Glomerular endothelial cell (primary cell): ENCODE measurements at places on chromosomes 7 and 10. TPM values are rescaled to one million over a fixed set of nuclear protein-coding genes. Genes with fewer than 3 reads are reported as not detected.

GFRA1 gene
- total RNA-seq, result 0.99 and 5.6 TPM in 2 replicates

NEUROD6 gene
- total RNA-seq, result not detected in 2 replicates

STAG3 gene
- 0.15 and 1.1 TPM in 2 replicates for total RNA-seq

FAM131B gene
- 0.53 and 1.6 TPM in 2 replicates for total RNA-seq

SPOCK2 gene
- 0.41 and 3.9 TPM in 2 replicates for total RNA-seq

PTPRN2 gene
- total RNA-seq, result 10.0 and 13.0 TPM in 2 replicates

PIK3AP1 gene
- 0.06 and 0.10 TPM in 2 replicates for total RNA-seq

C1QL3 gene
- total RNA-seq, result 0.35 and 0.39 TPM in 2 replicates

UBN2 gene
- total RNA-seq, result 4.3 and 9.3 TPM in 2 replicates

- DNase-seq, result peak; percentile 91
Observed at GRCh38 chr7:80277434-80278427, 143.1 kb downstream of the GNAI1 start.

DNA sequence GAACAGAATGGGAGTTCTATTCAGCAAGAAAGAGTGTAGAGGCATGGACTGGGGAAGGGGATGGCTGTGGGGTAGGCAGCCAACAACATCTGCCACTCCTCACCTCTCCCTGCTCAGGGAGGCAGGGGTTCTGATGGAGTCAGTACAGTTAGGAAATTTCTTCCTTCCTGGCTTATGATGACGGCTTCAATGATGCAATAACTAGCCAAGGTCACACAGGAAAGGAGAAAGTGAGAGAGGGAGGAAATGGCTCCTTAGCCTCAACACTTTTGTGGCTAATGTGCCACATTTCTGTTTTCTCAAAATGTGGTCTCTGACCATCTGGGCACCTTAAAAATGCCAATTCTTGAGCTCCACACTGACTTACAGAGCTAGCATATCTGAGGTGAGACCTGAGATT lies 79.3 kb upstream of the PDZD8 start:
- no peak for DNase-seq

DNA sequence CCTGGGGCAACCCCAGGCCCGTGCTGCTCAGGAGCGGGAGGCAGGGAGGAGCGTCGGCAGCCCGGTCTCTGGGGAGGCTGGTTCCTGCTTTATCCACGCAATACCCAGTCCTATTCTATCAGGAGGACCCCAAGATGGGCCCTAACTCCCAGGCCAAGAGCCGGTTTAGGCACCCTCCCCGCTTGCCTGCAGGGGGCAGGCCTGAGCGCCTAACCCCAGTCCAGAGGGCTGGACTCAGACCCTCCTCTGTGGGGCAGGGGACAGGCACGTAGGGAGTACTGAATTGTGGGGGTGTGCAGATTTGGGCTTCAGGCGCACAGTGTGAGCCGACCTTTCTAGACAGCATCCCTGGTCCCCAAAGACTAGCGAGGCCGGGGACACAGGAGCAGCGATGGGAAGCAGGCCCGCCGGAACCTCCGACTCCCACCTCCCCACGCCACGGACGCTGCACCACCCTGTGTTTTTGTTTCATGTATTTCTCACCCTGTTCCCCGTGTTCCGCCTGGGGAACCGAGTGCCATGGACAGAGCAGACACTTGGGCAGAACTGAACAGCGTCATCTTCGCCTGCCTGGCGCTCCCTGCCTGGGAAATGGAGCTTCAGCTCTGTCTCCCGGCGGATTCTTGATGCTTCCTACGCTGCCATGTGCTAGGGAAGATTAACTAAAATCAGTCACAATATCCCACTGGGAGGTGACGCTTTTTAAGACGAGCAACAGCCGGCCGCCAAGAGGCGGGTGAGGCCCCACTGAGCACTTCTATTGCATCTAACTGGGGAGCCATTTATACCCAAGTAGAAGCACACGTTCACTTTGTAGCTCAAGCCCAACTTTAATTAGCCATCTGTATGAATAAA lies 5.3 kb downstream of the NUDT1 start:
- DNase-seq, result no peak

DNA sequence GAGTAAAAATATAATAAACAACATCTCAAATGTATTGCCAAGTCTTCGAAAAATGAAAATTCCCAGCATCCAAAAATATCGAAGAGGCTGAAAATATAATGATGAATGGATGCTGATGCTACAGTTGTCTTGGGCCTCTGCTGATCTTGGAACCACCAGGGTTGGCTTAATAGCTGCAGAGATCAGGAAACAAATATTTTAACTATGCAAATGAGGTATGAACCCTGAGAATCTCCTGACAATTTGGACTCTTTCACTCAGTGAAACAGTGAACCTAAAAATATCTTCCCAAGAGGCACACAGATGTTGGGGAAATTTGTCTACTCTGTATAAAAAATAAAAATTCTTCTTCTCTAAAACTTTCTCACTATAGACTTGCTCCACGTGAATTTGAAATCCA lies 97.7 kb upstream of the EGFR start:
- DNase-seq, result no peak

GRCh38 chr7:74452748-74453321 lies 871 bp upstream of the GTF2IRD1 start:
- DNase-seq, result no peak

GRCh38 chr7:12895296-12895695 lies 207.9 kb downstream of the ARL4A start:
- DNase-seq, result no peak

GRCh38 chr10:14918964-14919363 lies 34.9 kb downstream of the DCLRE1C start:
- no peak for DNase-seq

GRCh38 chr10:4819707-4820106 lies 6.3 kb upstream of the AKR1E2 start:
- no peak for DNase-seq

DNA sequence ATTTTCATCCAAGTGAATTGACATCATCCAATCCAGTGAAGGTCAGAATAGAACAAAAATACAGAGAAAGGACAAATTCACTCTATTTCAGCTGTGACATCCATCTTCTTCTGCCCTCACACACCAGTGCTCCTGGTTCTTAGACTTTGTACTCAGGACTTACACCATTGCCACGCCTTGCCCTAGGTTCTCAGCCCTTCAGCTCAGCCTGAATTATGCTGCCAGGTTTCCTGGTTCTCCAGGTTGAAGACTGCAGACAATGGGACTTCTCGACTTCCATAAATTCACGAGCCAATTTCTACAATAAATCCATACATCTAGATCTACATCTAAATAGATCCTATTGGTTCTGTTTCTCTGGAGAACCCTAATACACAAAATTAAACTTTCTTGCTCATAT lies 181.2 kb upstream of the KCND2 start:
- no peak for DNase-seq

- DNase-seq, result no peak
Observed at GRCh38 chr7:117036053-117036669, 82.9 kb downstream of the ST7 start.

DNA sequence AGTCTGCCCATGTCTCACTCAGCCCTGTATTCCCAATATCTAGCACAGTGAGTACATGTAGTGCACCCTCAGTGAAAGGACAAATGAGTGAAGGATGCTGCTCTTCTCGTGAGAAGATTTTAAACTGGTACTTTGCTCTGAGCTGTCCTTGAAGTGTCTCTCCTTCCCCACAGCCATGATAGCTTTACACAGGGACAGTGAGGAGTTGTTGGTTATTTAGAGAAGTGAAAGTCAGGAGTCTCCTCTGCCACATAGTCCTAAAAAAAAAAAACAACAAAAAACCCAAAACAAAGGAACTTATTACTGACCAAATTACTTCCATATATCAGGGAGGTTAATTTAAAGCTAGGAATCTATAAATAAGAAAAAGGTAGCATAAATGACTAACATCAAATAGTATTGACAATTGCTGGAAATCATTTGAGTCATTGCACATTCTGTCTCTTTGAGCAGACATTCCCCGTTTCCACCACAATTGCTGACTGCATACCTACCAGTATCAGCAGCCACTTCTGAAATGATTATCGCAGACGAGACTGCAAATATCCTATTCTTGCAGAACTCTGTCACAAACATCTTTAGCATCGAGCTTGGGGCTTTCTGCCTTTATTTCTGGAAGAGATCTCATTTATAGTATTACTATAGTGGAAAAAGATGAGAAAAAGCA lies 202.1 kb downstream of the PTEN start:
- no peak for DNase-seq

GRCh38 chr10:14625765-14626525 lies 148.8 kb downstream of the FAM107B start:
- no peak for DNase-seq

DNA sequence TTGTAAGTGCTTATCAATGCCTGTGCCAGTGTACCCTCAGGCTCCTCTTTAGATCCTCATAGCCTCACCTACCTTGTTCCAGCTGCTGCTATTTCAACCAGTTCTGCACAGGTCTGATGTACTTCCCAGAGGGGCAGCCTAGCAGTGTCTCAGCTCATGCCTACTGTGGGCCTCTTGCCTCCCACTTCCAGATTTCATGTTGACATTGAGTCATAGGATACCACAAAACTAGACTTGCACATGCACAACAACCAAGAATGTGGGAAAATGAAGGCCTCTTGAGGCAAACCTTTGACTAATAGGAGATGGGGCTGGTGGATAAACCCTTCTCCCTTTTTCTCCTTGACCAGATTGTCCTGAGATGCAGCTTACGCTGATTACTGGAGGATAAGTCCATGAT lies 31.0 kb downstream of the PON3 start:
- no peak for DNase-seq

DNA sequence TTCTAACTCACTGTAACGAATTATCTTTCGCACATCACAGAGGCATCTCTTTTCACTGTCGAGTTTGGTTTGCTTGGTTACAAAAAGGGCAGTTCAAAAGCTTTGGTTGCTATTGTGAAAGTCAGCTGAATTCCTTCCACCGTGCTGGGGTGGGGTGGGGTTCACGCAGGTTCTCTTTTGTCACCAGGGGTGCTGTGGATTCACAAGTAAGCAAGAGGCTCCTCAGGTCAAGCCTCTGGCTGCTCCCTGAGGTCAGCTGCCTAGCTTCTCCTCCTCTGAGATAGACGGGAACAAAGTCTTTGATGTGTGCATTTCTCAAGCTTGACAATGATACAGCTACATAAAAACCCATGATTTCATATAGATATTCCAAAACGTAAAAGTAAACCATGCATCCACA lies 47.7 kb downstream of the EGFR start:
- no peak for DNase-seq

GRCh38 chr10:79401015-79401921 lies 44.2 kb downstream of the ZCCHC24 start:
- no peak for DNase-seq

GRCh38 chr10:3548076-3548475 lies 236.9 kb downstream of the KLF6 start:
- DNase-seq, result no peak

- DNase-seq, result no peak
Observed at GRCh38 chr7:148699024-148699781, 500 bp downstream of the CUL1 start.

DNA sequence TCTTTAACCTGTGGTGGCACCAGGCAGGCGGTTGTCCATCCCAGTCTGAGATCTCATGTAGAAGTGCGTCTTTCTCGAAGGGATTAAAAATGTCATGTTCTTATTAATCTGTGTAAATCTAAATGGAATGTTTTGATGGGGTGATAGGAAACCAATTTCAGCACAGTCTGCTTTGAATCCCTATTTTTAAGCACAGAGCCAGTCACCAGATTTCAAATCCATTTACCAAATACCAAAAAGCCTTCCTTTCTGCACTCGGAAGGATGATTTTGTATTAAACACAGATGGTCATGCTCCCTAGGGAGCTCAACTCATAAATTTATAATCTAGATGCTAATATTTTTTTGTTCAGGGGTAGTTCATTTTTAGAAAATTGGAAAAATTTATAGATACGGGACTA lies 160.6 kb upstream of the AOAH start:
- DNase-seq, result no peak

GRCh38 chr7:1244700-1245523 lies 12.2 kb downstream of the UNCX start:
- no peak for DNase-seq

- peak; percentile 91 for DNase-seq
Observed at GRCh38 chr10:87657371-87657770, 2.3 kb upstream of the PAPSS2 start.

GRCh38 chr10:51000164-51000563 lies 74.1 kb upstream of the PRKG1 start:
- DNase-seq, result no peak

DNA sequence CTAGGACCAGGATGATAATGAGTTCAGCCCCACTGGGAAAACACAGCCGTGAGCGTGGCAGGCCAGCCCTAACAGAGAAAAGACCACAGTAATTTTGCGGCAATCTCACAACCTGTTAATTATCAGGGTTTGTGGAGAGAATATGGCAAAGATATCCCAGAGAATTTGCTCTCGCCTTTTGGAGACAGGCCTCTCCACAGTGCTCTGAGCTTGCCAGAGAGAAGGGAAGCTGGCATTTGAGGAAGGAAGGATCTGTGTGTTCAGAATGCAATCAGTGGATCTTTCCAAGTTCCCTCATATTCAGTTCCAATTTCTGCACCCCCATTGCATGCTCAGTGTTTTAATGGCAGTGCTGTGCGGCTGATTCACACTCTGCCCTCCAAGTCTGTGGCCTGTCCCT lies 60.2 kb downstream of the PLPP4 start:
- DNase-seq, result no peak

GRCh38 chr10:75999515-76000209 lies 568.2 kb downstream of the LRMDA start:
- DNase-seq, result no peak

DNA sequence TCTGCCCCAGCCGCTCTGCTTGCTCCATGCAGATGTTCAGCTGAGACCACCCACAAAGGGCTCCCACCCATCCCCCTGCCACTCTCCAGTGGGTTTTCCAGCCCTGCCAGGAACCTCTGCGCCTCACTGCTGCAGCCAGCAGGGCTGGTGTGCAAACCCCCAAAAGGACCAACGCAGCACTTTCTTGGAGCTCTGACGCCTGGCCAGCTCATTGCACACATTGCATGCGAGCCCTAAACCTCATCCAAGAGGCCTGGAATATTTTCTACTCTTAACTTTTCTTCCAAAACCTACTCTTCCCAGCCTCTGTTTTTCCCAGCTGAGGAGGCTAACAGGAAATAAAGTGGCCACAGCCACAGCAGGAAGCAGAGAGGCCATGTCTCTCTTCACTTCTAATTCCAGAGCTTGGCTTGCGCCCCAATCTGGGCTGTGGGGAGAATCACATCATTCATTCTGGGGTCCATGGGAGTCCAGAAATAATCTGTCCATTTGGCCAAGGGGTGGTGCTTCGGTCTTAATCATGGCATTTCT lies 4.6 kb upstream of the FAM170B start:
- no peak for DNase-seq

GRCh38 chr10:96701265-96701664 lies 19.0 kb downstream of the PIK3AP1 start:
- no peak for DNase-seq
